ENCODE measurements at places on chromosomes 11 and 22. TPM values are rescaled to one million over a fixed set of nuclear protein-coding genes. Genes with fewer than 3 reads are reported as not detected.

The MS4A1 gene
- not detected for polyA plus RNA-seq

- H3K36me3 ChIP-seq, result peaks cover 34% of the 10 kb centered on the region
- H3K4me3 ChIP-seq, result peak overlapping the region; percentile 84
- H3K4me1 ChIP-seq, result peaks cover 10% of the 10 kb centered on the region
These were observed 450 bp downstream of the MAP4K2 start for GRCh38 chr11:64802370-64803157.

DNA sequence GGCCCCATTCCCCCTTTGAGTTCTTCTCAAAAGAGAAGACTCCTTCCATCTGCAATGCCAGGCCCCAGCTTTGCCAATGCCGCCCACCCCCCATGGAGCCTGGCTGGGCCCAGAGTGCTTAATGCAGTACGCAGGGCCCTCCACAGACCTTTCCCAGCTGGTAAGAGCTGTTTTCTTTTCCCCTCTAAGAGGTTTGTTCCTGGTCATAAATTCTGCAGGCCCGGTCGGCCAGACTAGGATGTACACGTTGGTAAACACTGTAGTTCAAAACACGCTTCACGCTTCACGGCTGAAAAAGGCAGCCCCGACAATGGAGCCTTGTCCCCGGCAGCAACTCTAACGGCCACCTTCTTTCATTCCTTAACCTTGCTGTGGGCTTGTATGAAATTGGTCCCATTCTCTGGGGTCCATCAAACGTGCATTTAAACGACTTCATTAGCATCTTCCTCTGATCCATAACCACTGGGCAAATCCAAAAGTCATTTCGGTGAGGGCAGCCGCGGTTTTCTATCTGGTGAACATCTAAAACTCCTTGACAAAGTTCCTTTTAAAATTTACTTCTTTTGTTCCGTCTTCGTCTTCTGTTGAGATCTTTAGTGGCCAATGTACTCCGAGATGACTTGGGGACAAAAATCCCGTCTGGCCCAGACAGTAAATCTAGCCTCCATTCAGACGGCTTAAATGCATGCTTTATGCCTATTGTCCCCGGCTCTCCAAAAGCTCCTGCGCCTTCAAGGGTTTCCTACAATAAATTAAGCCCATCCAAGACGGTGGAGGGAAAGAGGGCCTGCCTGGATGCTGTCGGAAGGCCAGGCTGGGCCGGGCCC is 60.0 kb upstream of the MYEOV start:
- H3K27me3 ChIP-seq, result peaks cover 47% of the 10 kb centered on the region
- no peak for DNase-seq
- no peaks in the 10 kb centered on the region for H3K4me1 ChIP-seq
- H3K4me3 ChIP-seq, result no peak overlapping the region
- no peaks in the 10 kb centered on the region for H3K36me3 ChIP-seq

DNA sequence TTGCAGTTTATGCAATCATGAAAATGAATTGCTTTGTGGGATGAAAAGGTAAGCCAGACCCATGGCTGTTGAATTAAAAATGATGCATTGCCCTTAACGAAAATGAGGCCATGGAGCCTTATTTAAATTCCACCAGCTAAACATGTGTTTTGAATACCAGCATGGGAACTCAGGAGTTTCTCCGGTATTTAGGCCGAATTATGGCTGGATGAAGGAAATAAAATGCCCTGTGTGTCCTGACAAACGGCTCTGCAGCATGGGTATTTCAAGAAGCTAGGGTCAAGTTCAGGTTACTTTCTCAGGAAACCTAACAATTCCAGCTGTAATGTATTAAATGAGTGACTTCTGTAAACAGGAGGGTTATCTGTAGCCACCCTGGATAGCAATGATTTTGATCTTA is 38.3 kb downstream of the AMOTL1 start:
- H3K4me3 ChIP-seq, result no peak overlapping the region
- H3K4me1 ChIP-seq, result peaks cover 33% of the 10 kb centered on the region
- H3K27me3 ChIP-seq, result no peaks in the 10 kb centered on the region
- peaks cover 18% of the 10 kb centered on the region for H3K36me3 ChIP-seq

DNA sequence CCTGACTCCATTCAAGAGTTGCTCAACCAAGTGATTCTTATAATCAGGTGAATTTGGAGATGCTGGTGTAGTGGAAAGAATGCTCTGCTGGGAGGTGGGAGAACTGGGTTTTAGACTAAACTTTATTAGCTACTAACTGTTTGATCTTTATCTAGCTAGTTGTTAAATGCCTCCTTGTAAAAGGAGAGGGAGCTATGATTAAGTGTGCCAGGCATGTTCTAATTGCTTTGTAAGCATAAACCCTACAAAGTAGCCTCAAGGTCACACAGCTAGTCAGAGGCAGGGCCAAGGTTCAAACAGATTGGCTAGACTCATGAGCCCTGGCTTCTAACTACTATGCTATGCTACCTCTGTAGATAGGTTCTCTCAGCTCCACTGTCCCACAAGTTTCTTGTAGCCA is 105.5 kb downstream of the NXPE2 start:
- H3K4me3 ChIP-seq, result no peak overlapping the region
- H3K4me1 ChIP-seq, result no peaks in the 10 kb centered on the region
- DNase-seq, result no peak
- H3K27ac ChIP-seq, result no peak overlapping the region
- H3K36me3 ChIP-seq, result no peaks in the 10 kb centered on the region
- no peaks in the 10 kb centered on the region for H3K27me3 ChIP-seq

The TMPRSS4 gene
- polyA plus RNA-seq, result not detected

DNA sequence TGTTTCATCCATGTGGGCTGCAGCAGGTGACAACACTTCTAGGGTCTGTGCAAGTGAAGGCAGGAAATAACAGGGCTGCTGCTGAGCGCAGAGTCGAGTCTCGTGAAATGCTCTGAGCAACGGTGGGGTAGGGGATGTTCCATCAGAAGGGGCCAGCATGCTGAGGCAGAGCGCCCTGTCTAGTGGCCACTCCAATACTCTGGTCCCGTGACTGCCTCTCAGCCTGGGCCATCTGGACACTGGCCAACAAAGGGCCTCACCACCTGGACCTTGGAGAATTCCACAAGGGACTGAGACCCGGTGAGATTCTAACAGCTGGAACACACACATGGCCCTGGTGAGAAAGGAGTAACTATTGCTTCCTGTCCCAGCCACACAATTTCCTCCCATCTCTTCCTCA is 375.7 kb downstream of the SHANK2 start:
- H3K4me3 ChIP-seq, result no peak overlapping the region
- H3K27me3 ChIP-seq, result no peaks in the 10 kb centered on the region

The SLC22A8 gene
- not detected for polyA plus RNA-seq

The OR10A3 gene
- 0.13 TPM for polyA plus RNA-seq

DNA sequence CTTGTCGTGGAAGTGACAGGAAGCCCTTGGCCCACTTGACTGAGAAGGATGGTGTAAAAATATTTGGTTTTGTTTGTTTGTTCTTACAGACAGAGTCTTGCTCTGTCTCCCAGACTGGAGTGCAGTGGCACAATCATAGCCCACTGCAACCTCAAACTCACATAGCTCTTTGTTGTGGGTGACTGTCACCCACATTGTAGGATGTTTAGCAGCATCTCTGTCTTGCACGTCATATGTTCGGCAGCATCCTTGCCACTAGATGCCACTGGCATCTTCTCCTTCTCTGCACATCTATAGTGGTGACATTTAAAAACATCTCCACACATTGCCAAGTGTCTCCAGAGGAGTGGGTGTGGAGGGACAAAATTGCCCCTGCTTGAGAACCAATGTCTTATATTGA is 56.8 kb downstream of the PRR5L start:
- H3K27ac ChIP-seq, result no peak overlapping the region
- no peak for DNase-seq
- H3K27me3 ChIP-seq, result peaks cover 5% of the 10 kb centered on the region
- no peak overlapping the region for H3K4me3 ChIP-seq
- H3K4me1 ChIP-seq, result peaks cover 5% of the 10 kb centered on the region

DNA sequence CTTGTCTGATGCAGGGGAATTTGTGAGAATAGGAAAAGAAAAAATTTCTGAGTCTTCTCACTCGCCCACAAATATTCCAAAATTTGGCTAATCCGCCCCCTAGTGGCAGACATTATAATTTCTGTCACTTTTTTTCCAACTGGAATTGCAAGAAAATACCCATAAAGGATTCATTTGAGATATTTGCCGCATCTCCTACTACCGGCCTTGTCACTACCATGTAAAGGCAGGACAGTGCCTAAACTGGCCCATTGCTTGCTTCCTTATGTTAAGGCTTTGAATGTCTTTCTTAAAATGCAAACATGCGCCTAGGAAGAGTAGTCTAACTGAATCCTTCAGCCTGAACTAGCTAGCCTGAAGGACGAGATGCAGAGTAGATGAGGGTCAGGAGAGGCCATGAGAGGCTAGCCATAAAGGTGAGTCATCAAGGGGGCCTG is 9.3 kb upstream of the CEP295 start:
- H3K4me3 ChIP-seq, result no peak overlapping the region
- H3K27ac ChIP-seq, result no peak overlapping the region
- H3K36me3 ChIP-seq, result no peaks in the 10 kb centered on the region
- H3K27me3 ChIP-seq, result peaks cover 26% of the 10 kb centered on the region
- DNase-seq, result peak; percentile 44

DNA sequence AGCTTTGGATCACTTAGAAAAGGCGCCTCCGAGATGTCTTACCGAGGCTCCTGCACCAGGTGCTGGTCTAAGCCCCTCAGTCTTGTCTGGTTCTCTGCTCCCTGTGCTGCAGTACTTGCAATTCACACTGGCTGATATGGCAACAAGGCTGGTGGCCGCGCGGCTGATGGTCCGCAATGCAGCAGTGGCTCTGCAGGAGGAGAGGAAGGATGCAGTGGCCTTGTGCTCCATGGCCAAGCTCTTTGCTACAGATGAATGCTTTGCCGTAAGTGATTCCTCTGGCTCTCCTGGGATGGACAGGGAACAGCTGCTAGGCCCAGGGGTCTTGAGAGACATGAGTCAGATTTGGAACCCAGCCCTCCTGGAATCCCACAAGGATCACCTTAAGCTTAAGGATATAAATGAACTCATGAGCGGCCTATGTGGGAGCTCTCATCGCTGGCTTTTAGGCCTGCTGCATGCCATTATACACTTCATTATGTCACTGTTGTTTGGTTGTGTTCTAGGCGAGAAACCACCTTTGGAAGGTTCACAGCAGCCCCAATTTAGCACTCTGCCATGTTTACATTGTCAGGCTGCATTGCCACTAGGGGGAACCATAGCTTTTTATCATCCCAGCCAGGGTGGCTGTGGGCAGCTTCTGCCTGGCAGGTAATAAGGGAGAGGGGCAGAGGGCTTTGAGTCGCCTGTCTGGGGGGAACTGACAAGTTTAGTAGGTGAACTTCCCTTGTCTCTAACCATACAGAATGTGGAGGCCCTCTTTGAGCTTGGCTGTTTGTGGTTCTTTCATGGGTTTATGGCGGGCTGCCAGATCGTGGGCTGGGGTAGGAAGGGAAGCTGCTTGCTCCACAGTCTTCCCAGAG is 8.5 kb downstream of the ACAD8 start:
- H3K36me3 ChIP-seq, result peaks cover 45% of the 10 kb centered on the region
- H3K4me3 ChIP-seq, result no peak overlapping the region
- H3K27me3 ChIP-seq, result no peaks in the 10 kb centered on the region
- DNase-seq, result no peak

The PAMR1 gene
- 67.5 TPM for polyA plus RNA-seq

The BARX2 gene
- polyA plus RNA-seq, result not detected

- no peak overlapping the region for H3K4me3 ChIP-seq
- no peak for DNase-seq
- H3K27ac ChIP-seq, result no peak overlapping the region
- H3K4me1 ChIP-seq, result no peaks in the 10 kb centered on the region
- H3K27me3 ChIP-seq, result peaks cover 2% of the 10 kb centered on the region
These were observed 113.0 kb downstream of the CTTN start for GRCh38 chr11:70511345-70511744.

- DNase-seq, result no peak
- no peaks in the 10 kb centered on the region for H3K36me3 ChIP-seq
- no peak overlapping the region for H3K4me3 ChIP-seq
These were observed 3.6 kb upstream of the ME3 start for GRCh38 chr11:86676010-86676409.

DNA sequence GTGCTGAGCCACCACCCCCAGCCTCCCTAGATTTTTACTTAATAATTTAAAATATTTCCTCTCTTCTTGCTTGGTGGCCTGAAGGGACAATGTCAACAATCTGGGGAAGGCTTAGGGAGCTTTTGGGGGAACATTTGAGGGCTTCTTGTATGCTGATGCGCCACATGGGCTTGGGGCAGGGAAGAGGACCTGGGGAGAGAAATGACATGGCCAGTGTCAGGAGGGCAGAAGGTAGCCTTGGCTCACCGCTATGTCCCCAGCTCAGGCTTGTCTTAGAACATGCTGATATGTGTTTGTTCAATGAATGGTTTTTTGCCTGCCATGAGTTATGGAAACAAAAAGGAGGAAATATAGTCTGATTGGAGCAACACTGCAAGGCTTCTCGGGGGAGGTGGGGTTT is 51.6 kb downstream of the ST14 start:
- no peak overlapping the region for H3K27ac ChIP-seq
- H3K27me3 ChIP-seq, result peaks cover 43% of the 10 kb centered on the region
- no peak overlapping the region for H3K4me3 ChIP-seq
- no peak for DNase-seq
- no peaks in the 10 kb centered on the region for H3K4me1 ChIP-seq
- no peaks in the 10 kb centered on the region for H3K36me3 ChIP-seq

DNA sequence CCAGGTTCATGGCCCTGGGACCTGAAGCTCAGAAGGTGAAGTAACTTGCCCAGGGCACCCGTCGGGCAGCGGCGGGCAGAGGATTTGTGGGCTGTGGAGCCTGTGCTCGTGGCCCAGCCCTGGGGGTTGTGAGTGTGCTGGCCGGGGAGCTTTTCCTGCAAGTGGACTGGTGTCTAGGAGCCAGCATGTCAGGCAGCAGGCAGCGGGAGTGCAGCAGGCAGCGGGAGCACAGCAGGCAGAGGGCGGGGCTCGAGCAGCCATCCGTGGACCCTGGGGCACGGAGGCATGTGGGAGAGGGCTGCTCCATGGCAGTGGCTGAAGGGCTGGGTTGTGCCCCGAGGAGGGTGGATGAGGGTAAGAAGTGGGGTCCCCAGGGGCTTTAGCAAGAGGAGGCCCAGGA is 72.7 kb upstream of the PPP6R3 start:
- no peaks in the 10 kb centered on the region for H3K27me3 ChIP-seq
- no peak overlapping the region for H3K4me3 ChIP-seq
- H3K27ac ChIP-seq, result no peak overlapping the region
- DNase-seq, result no peak

DNA sequence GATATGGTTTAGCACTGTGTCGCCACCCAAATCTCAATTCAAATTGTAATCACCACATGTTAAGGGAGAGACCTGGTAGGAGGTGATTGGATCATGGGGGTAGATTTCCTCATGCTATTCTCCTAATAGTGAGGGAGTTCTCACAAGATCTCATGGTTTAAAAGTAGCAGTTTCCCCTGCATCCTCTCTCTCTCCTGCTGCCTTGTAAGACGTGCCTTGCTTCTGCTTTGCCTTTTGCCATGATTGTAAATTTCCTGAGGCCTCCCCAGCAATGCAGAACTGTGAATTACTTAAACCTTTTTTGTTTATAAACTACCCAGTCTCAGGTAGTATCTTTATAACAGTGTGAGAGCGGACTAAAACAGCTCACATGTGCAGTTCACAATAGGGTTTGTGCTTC is 1668.7 kb upstream of the RAG2 start:
- no peak for DNase-seq
- H3K4me1 ChIP-seq, result no peaks in the 10 kb centered on the region
- no peak overlapping the region for H3K27ac ChIP-seq
- H3K4me3 ChIP-seq, result no peak overlapping the region
- no peaks in the 10 kb centered on the region for H3K27me3 ChIP-seq

All from IMR-90 (cell line).